B cell (primary cell): ENCODE measurements at places on chromosomes 1 and 21.

DNA sequence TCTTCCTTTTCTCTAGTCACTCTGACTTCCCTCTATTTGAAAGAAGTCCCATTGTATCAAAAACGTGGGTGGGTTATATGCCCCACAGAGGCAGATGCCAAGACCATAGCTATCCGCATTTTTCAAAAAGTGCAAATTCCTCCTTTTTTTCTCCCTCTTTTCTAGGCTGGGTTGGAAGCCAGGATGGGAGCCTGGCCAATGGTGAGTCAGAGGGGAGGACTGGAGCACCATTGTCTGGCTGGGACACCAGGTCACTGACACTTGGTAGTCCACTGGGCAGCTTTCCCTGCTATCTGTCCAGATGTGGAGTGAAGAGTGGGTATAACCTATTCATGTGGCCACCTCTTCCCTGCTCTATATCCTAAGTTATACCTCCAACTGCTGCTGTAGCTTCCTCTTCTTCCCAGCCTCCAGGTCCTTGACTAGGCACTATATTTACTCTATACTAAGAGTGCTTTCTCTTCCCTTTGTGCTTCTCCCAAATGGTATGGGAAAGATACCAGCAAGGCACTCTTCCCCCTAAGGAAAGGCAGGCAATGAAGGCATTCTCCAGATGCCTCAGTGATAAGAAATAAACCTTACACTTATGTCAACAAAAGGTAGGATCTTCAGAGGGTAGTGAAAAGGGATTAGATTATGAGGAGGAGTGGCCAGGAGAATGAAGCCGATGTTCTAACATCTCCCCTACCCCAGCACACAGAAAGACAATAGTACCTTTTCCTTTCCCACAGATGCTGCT, 12.9 kb downstream of the PI4KB start:
- DNase-seq = no peak

- no peak for DNase-seq
Measured at GRCh38 chr1:231827337-231828105, 200.9 kb downstream of the DISC1 start.

- no peak for DNase-seq
Measured at GRCh38 chr21:35329940-35330660, 281.0 kb upstream of the RUNX1 start.

- DNase-seq = no peak
Measured at GRCh38 chr1:18530587-18531502, 50.1 kb downstream of the KLHDC7A start.

- no peak for DNase-seq
Measured at GRCh38 chr1:39933956-39934941, 20.7 kb upstream of the MFSD2A start.
